ENCODE measurements at places on chromosomes 16 and 17.

GRCh38 chr17:82048571-82048971, 3.0 kb downstream of the RFNG start:
- no peak for DNase-seq

GRCh38 chr16:82987767-82988166, 361.0 kb downstream of the CDH13 start:
- no peak for DNase-seq

DNA sequence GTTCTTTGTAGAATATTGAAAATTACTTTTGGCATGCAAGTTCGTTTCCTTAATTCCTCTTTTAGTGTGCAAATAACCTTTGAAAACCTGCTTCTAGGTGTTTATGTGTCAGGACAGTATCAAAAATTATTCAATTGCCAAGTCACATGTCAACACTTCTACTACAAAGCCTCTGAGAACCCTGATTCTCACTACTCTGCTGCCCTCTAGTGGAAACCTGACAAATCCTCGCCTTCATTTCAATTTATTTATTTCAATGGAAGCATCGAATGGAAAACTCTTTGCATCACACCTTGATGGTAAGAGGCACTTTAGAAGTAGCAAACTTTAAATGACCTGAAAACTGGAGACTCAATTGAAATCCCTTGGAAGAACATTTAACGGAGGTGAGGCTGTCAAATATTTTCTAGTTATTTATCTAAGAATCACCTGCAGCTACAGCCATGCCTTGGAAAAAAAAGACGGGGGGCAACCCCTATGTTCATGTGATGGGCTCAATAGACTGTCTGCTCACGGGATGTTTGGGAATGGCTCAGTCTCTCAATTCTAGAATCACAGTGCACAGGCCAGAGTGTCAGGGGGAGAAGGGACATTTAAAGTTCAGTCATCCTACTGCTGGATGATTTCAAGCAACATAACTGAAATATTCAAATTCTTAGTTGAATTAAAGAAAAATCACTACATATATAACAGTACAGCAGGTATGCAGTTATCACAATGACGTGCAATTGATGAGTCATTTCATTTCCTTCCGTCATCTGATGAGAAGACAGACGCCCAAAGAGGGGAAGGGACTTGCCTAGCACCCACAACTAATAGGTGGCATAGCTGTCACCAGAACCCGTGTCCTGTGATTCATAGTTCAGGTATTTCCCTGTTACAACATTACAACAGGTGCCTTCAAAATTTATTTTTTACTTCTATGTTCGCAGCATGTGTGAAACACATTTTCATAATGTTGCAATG, 563.9 kb downstream of the TOX3 start:
- no peak for DNase-seq

DNA sequence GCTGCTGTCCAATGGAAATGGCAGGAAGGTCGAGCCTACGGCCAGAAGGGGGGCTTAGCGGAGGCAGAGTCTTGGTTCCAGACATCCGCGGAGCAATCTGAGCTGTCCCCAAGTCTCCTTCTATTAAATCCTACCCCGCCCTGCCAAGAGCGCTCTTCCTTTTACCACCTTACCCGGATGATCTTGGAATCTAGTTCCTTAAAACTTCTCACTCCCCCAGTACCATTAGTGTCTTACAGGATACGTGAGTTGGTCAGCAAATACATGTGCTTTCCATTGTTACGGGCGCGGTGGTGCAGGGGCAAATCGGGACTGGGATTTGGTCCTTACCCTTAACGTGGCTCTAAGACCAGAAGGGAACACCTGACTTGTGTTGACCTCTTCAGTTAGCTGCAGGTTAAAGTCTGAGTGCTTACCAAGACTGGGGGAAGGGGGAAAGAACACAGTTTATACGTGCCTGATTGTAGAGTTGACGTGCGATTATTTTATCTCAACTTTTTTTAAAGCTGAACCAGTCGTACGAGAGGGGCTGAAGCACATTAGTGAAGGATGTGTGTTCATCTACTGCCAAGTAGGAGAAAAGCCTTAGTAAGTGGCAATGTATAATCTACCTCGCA, 495 bp downstream of the TXNDC17 start:
- no peak for DNase-seq

DNA sequence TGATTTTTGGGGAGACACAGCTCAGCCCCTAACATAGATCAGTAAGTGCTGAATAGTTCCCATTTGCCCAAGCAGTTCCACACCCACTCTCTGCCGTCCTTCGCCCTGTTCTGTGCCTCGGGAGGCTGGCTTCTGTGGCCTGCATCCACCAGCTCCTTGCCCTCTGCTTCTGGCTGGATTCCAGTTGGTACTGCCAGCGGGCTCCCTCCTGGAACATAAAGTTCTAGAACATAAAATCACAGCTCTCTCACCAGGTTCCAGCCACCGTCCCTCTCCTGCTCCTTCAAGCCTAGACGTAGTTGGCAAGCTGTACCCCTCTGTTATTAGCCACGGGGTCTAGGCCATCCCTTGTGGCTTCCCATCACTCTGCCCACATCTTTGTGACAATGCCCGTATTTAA, 3.9 kb upstream of the MRPS23 start:
- DNase-seq, result no peak

DNA sequence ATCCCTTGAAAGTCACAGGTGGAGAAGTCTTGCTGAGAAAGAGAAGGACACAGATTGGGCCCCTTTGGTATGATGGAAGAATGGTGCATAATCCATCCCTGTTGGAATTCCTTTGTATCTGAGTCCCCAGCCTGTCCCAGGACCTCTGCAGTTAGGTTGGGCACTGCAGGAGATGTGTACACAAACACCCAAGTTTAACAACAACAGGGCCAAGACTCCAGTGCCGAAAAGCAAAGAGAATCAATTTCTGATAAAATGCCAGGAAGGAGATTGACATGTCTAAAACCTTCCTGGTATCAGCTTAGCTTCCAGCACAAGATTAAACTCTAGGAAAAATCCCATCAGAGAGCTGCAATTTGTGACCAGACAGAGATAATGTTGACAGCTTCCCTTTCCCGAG, 32.9 kb downstream of the KATNIP start:
- no peak for DNase-seq

DNA sequence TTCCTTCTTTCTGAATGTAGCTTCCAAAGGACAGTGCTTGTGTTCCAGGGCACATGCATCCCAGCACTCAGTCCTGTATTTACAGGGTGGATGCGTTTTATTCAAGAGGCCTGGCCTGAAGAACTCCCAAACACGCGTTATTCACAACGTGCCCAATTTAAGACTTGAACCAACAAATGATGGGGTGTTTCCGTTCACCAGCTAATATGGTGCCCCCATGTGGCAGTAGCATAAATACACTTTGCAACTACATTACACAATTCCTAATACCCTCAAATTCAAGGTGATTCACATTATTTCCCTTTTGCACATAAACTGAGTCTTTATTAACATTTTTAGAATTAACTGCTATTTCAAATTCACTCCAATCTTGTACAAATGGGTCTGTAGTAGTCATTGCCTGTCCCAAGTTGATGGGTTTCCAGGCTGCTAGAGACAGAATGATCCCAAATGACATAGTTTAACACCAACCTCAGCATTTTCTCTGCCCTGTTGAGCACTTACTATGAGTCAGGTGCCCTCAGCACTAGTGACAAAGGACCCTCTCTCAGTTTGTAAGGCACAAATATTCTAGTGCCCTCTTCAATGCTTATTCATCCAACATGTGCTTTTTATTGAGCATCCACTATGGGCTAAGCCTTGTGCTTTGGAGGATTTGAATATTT, 26.9 kb downstream of the HSD17B2 start:
- DNase-seq, result no peak

- DNase-seq, result no peak
Observed at GRCh38 chr17:1607971-1608320, 20.7 kb downstream of the SLC43A2 start.

DNA sequence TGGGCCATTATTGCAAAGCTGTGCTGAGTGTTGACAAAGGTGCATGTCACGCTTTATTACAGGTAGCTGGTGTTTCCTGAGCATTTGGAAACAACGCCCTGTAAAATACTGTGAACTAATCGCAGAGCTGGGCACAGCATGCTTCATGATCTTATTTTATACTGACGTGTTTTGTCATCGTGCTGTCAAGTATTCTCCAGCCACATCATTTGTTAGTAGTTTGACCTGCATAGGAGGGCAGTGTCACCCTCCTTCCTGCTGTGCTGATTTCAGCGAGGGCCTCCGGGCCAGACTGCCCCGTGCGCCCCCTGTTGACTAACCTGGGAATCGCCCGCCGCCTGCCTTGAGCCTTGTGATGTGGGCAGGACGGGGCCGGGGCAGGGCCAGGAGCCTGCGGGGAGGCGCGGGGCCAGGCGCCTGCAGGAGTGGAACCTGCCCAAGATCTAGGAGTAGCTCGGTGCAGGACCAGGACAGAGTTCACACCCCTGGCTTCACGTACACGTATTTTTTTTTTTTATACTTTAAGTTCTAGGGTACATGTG, 820.7 kb downstream of the KCNJ18 start:
- DNase-seq, result no peak

- DNase-seq, result no peak
Observed at GRCh38 chr17:74521701-74522201, 9.5 kb downstream of the CD300LB start.

GRCh38 chr17:41369713-41370112, at the start of gene KRT33B:
KRT33B (minus strand) TSS chr17:41369813; CDS start chr17:41369750, 63 bp downstream.
- DNase-seq, result no peak

DNA sequence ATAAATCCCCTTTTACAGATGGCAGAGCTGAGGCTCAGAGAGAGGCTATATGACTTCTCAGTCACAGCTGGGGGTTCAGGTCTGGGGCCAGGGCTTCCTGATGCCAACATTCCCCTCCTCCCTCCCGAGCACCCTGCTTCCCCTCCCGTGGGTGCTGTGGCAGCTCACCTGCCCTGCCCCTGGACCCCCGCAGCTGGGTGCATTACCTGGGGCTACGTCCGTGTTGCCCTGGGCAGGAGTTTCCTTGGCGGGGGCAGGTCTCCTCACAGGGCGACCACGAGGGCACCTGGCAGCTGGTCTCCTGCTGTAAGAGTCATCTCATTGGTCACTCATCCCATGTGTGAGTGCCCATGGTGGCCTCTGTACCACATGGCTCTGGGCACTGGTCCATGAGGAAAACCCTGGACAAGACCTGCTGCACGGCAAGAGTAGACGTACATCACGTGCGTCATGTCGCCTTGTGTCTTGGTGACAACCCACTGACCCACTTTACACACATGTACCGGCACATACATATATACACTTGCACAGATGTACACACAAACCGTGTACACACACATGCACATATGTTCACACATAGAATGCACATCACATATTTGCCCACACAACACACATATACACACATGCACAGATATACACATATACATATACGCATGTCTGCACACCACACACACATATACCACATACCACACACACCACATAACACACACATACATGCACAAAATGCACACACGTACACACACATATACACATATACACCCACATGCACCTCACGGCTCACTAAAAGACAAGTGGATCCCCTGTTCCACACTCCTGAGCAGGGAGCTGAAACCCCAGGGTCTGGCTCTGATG, 134.0 kb downstream of the FOXL1 start:
- no peak for DNase-seq

- DNase-seq, result no peak
Observed at GRCh38 chr17:37614391-37614790, 5.2 kb upstream of the SYNRG start.

- DNase-seq, result no peak
Observed at GRCh38 chr17:30378241-30378824, 394 bp upstream of the CPD start.

GRCh38 chr16:11263737-11264136, 5.4 kb downstream of the TNP2 start:
- no peak for DNase-seq

- no peak for DNase-seq
Observed at GRCh38 chr17:37197336-37197735, 178.4 kb upstream of the C17orf78 start.

GRCh38 chr17:77542011-77542410, 401.2 kb downstream of the SEC14L1 start:
- DNase-seq, result no peak

- DNase-seq, result no peak
Observed at GRCh38 chr16:51508490-51509212, 357.6 kb upstream of the SALL1 start.

DNA sequence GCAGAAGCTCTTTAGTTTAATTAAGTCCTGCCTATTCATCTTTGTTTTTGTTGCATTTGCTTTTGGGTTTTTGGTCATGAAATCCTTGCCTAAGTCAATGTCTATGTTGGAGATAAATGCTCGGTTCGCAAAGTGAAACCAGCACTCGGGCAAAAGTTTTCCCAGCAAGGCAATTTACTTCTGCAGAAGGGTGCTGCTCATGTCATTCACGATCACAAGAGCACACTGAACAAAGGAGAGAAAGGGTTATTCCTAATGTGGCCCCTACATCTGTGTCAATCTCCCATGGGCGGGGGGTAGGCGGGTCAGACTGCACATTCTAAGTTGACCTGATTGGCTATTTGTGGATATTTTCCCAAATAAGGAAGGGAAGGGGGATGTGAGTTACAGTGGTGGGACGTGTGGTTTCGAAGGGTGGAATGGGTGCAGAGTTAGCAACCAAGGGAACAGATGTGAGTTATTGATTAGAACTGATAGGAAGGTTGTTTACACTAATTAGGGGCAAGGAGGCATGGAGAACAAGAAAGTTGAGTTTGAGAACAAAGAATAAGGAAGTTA, 23.0 kb downstream of the ATF7IP2 start:
- DNase-seq, result no peak

GRCh38 chr17:77280304-77281121, 139.7 kb downstream of the SEC14L1 start:
- DNase-seq, result no peak

GRCh38 chr16:50416388-50416787, 47.6 kb upstream of the BRD7 start:
- no peak for DNase-seq

DNA sequence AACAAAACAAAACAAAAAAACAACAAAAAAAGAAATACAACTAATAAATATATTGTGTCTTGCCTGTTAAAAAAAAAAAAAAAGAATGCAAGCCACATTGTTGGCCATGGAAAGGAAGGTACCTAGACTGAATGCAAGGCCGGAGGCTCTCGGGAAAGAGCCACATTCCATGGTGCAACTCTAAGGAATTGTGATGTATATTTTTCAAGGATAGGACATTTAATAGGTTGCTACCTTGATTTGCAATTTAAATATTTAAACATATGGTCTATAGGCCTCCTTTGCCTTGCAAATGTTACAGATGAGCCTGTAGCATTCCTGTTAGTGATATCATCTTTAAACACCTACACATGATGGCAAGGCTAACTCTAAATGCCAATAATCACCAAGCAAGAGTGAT, 650.9 kb downstream of the TOX3 start:
- DNase-seq, result no peak
